ENCODE measurements at places on chromosomes 7 and 10.

GRCh38 chr7:101496017-101496416, 133.1 kb downstream of the MYL10 start:
- H3K27ac ChIP-seq: no peak overlapping the region
- no peaks in the 10 kb centered on the region for H3K4me1 ChIP-seq
- no peak for DNase-seq
- no peak overlapping the region for H3K4me3 ChIP-seq
- H3K27me3 ChIP-seq: no peaks in the 10 kb centered on the region

DNA sequence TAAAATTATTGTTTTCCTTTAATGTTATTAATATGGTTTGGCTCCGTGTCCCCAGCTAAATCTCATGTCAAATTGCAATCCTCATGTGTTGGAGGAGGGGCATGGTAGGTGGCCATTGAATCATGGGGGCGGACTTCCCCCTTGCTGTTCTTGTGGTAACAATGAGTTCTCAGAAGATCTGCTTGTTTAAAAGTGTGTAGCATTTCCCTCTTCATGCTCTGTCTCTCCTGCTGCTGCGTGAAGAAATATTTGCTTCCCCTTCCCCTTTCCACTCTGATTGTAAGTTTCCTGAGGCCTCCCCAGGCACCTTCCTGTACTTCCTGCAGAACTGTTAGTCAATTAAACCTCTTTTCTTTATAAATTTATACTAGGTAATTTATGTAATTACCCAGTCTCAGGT, 27.5 kb downstream of the VIM start:
- no peaks in the 10 kb centered on the region for H3K36me3 ChIP-seq
- H3K27ac ChIP-seq: no peak overlapping the region
- H3K4me3 ChIP-seq: no peak overlapping the region

DNA sequence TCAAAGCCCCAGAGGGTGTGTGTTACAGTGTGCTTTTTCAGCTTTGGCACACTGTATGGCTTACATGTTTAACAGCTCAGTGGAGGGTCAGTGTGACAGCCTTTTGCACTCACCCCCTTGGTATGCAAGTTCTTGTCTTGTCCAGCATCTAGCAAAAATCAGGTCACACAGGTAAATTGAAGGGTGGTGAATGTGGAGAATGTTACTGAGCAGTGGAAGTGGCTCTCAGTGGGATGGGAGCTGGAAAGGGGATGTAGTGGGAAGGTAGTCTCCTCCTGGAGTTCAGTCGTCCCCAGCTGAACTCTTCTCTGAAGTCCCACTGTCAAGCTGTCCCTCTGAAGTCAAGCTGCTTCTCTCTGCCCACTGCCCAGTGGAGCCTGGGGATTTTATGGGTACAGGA, 21.0 kb upstream of the C10orf90 start:
- H3K36me3 ChIP-seq: no peaks in the 10 kb centered on the region
- no peaks in the 10 kb centered on the region for H3K4me1 ChIP-seq
- H3K27ac ChIP-seq: no peak overlapping the region
- no peak for DNase-seq
- peaks cover 1% of the 10 kb centered on the region for H3K27me3 ChIP-seq
- H3K4me3 ChIP-seq: no peak overlapping the region

DNA sequence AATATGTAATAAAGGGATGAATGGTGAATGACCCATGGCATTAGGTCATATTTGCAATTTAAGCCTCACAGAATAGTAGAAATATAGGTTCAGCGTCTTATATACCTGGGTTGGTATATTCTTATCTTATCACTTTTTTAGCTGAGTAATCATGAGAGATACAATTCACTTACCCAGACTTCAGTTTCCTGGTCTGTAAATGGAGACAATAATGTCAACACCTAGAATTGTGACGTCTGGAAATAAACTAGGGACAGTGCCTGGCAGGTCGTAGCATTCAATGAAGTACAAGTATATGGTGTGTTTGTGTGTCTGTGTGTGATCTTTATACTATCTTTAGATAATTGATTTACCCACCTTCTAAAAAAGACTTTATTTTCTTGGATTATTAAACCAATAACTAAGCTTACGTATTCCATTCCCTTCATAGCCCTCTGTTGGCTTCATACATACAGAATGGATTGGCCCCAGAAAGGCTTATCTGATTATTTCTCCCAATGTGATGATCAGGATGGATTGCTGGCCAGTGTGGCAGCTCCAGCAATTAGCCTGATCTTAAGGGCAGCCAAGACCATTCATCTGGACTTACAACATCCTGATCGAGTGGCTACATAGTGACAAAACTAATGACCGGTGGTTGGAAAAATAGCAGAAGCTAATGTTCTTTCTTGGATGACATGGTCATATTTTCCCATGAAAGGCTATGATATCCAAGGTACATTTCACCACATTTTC, 121.2 kb upstream of the NPVF start:
- no peak overlapping the region for H3K4me3 ChIP-seq
- peaks cover 5% of the 10 kb centered on the region for H3K27me3 ChIP-seq
- H3K36me3 ChIP-seq: no peaks in the 10 kb centered on the region
- H3K27ac ChIP-seq: no peak overlapping the region
- peaks cover 4% of the 10 kb centered on the region for H3K4me1 ChIP-seq
- DNase-seq: no peak

DNA sequence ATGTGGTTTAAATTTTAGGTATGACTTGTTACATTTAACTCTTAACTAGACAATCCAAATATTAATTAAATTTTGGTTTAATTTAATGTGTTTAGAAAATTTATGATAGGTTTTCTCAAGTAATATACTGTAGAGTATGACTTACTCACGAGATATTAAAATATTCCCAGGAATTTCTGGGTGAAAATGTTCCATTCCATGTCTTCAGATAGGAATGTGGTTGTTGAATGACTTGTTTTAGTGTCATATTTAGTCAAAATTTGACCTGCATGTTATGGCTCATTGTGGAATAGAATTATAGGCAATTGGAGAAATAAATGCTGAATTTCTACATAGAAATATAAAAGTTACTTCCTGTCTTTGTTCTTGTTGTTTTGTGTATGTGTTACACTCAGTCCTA, 46.7 kb downstream of the SHOC2 start:
- H3K27me3 ChIP-seq: no peaks in the 10 kb centered on the region
- H3K36me3 ChIP-seq: peaks cover 21% of the 10 kb centered on the region
- H3K27ac ChIP-seq: no peak overlapping the region
- no peak overlapping the region for H3K4me3 ChIP-seq

DNA sequence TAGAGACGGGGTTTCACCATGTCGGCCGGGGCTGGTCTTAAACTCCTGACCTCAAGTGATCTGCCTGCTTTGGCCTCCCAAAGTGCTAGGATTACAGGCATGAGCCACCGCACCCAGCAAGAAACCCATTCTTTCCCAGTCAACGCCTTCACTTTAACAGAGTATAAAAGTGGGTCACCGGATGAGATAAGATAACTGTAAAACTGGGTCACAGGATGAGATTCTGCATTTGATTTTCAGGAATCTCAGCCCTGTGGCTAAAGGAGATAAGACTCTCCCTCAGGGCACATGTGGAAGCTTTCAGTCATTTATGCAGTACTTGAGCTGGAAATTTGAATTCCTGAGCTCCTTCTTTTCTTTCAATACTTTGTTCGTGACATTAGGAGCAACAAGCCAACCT, 70.8 kb downstream of the LRRC17 start:
- H3K4me3 ChIP-seq: no peak overlapping the region
- H3K36me3 ChIP-seq: peaks cover 2% of the 10 kb centered on the region
- no peak for DNase-seq
- no peaks in the 10 kb centered on the region for H3K27me3 ChIP-seq
- no peak overlapping the region for H3K27ac ChIP-seq
- H3K4me1 ChIP-seq: no peaks in the 10 kb centered on the region

DNA sequence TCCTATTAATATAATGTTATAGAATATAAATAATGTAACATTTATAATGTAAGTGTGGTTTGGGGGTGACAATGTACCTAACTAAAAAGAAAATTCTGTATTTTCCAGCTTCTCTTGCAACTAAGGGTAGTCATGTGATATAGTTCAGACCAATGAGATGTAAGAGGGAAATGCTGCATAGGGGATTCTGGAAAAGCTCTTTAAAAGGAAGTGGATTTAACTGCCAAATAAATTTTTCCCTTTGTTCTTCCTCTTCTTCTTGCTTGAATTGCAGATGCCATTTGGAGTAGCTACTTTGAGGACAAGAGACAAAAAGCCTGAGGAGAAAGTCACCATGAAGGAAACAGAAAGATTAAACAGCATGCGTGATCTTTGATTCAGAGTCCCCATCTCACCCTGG, 194.3 kb downstream of the PTEN start:
- no peak overlapping the region for H3K4me3 ChIP-seq
- no peaks in the 10 kb centered on the region for H3K36me3 ChIP-seq
- peaks cover 5% of the 10 kb centered on the region for H3K4me1 ChIP-seq
- H3K27me3 ChIP-seq: no peaks in the 10 kb centered on the region

DNA sequence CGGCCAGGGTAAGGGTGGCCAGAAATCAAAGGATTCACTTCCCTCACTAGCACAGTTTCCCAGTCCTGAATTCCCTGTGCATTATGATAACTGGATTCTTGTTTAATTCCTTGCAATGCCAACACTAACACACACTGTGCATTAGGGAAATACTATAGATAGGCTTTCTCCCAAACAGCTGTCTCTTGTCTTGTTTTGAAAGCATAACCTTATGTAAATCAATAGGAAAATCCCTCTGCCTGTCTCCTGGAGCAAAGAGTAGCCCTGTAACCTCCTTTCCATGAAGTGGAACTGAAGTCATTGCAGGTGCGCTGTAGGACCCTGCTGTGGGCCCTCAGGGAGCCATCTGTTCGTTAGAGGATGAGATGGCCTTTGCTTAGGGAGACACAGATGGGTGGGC, 82.8 kb upstream of the FAM171A1 start:
- no peaks in the 10 kb centered on the region for H3K36me3 ChIP-seq
- DNase-seq: no peak
- peaks cover 7% of the 10 kb centered on the region for H3K4me1 ChIP-seq
- H3K4me3 ChIP-seq: no peak overlapping the region
- H3K27ac ChIP-seq: peak overlapping the region; percentile 81
- H3K27me3 ChIP-seq: peaks cover 33% of the 10 kb centered on the region

GRCh38 chr10:28790146-28790545, 112.8 kb downstream of the BAMBI start:
- H3K4me3 ChIP-seq: no peak overlapping the region
- H3K36me3 ChIP-seq: no peaks in the 10 kb centered on the region
- DNase-seq: no peak

- H3K4me1 ChIP-seq: peaks cover 13% of the 10 kb centered on the region
- H3K36me3 ChIP-seq: peaks cover 90% of the 10 kb centered on the region
- DNase-seq: no peak
- H3K4me3 ChIP-seq: no peak overlapping the region
Observed at GRCh38 chr10:15136129-15137035, 32.1 kb downstream of the NMT2 start.

GRCh38 chr7:41415471-41416207, 287.3 kb downstream of the INHBA start:
- H3K27ac ChIP-seq: no peak overlapping the region
- DNase-seq: no peak
- H3K27me3 ChIP-seq: no peaks in the 10 kb centered on the region
- H3K4me3 ChIP-seq: no peak overlapping the region
- H3K36me3 ChIP-seq: no peaks in the 10 kb centered on the region
- no peaks in the 10 kb centered on the region for H3K4me1 ChIP-seq

DNA sequence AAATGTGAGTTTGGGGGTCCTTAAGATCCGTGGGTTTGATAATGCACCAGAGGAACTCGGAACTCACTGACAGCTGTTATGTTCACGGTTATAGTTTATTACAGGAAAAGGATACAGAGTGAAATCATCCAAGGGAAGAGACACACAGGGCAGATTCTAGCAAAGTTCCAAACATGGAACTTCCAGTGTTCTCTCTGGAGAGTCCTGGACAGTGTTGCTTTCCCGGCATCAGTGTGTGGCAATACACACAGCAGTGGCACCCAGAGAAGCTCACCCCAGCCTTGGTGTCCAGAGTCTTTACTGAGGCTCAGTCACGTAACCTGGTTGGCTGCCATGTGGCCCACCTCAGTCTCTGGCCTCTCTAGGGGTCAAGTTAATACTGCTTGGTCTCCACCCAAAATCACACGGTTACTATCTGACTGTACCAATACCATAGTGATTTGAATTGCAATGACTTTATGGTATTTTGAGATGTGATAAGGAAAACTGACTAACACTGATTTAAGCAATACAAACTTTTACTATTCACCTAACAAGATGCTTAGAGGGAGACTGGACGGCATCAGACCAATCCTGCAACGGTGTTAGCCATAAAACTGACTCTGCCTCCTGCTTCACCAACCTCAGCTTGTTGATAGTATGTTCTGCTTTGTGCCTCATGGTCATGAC, 8.1 kb upstream of the PRXL2A start:
- no peaks in the 10 kb centered on the region for H3K4me1 ChIP-seq
- no peaks in the 10 kb centered on the region for H3K36me3 ChIP-seq
- H3K27me3 ChIP-seq: no peaks in the 10 kb centered on the region
- no peak overlapping the region for H3K27ac ChIP-seq
- no peak for DNase-seq

GRCh38 chr7:137958470-137959431, 43.1 kb downstream of the CREB3L2 start:
- no peak overlapping the region for H3K4me3 ChIP-seq
- peaks cover 17% of the 10 kb centered on the region for H3K36me3 ChIP-seq
- DNase-seq: no peak
- no peaks in the 10 kb centered on the region for H3K27me3 ChIP-seq

- H3K4me3 ChIP-seq: no peak overlapping the region
- H3K36me3 ChIP-seq: peaks cover 2% of the 10 kb centered on the region
- H3K4me1 ChIP-seq: no peaks in the 10 kb centered on the region
- no peak for DNase-seq
Observed at GRCh38 chr7:40747856-40748255, 613.1 kb downstream of the SUGCT start.

DNA sequence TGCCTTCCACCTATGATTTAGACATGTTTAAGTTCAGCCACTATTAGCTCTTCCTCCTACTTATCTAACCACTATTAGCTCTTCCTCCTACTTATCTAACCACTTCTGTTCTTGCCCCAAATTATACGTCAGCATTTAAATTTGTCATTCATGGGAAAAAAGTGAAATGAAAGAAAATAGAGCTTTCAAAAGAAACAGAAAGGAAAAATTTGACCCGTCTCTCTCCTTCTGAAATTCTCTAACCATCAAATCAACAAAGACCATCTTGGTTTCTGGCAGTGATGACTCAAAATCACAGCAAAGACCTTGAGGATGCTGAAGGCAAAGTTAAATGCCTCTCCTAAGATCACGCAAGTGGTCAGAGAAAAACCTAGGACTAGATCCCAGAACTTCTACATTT, 2.6 kb downstream of the LIPA start:
- H3K27me3 ChIP-seq: no peaks in the 10 kb centered on the region
- no peak for DNase-seq
- peaks cover 20% of the 10 kb centered on the region for H3K36me3 ChIP-seq
- H3K4me3 ChIP-seq: no peak overlapping the region
- H3K4me1 ChIP-seq: peaks cover 40% of the 10 kb centered on the region
